ENCODE measurements at places on chromosomes 3 and 15. TPM values are rescaled to one million over a fixed set of nuclear protein-coding genes. Genes with fewer than 3 reads are reported as not detected.

Gene C2CD4A
- total RNA-seq, result 0.79 TPM

Gene TMEM212
- 0.40 TPM for total RNA-seq

Gene LRRIQ4
- 0.28 TPM for total RNA-seq

Gene ITIH1
- 0.44 TPM for total RNA-seq

Gene KNSTRN
- 30.1 TPM for total RNA-seq

GRCh38 chr3:99232696-99233095 is 331.2 kb upstream of the DCBLD2 start:
- DNase-seq, result no peak

DNA sequence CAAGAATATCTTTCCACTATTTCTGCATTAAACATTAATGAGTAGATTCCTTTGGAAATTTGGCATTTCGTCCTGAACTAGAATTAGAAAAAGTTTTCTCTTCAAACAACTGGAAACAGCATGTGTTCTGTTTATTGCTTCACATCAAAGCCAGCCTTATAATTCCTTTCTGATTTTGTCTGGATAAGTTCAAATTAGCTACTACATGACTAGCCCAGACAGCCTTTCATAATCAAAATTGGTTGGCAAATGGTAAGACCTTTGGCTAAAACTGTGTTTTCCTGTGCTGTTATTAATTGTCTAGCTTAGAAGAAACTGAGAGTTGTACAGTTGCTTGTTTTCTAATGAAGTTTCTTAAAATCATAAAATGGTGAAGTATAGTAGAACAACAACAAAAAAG is 52.7 kb upstream of the P3H2 start:
- DNase-seq, result peak; percentile 9

- DNase-seq, result no peak
Measured at GRCh38 chr15:52006702-52007340, 12.2 kb upstream of the MAPK6 start.

- no peak for DNase-seq
Measured at GRCh38 chr3:111715911-111716523, 120.9 kb upstream of the ZBED2 start.

DNA sequence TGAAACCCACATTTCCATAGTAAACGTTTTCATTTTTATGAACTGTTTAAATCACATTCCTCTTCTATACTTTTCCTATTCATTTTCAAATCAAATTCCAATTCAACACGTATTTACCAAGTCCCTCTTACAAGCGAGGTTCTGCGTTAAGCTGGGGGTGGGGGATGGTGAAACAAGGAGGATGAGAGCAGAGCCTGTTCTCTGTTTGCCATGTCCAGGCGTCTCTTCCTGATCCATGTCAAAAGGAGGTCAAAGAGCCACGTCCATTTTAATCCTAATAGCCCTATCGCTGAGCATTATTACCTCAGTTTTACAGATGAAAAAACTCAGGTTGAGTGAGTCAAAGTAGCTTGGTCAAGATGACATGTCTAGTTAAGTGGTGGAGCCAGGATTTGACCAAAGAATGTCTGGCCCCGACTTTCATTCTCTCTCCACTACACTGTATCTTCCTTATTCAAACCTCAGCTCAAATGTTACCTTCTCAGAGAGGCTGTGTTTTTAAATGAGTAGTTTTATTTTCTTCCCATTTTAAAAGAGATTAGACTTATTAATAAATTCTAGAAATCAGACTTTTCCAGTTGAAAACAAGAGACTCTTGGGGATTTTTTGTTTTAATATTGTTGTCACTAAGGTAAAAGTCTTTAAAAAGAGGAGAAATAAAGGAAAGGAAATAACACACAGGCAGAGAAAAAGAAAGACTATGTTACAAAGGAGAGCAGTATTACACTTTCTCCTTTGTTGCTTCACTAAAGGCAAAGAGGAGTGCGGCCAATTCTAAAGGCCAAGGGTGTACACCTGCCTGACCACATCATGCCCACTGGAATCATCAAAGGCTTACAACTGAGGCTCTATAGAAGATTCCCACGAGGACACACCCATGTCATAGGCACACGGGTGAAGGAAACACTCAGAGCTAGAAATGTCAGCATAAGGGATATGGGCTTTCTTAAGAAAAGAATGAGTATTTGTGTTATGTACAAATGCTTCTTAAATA is 42.4 kb downstream of the MYO5A start:
- DNase-seq, result peak; percentile 10

- DNase-seq, result no peak
Measured at GRCh38 chr15:77674327-77674726, 41.6 kb upstream of the LINGO1 start.

- DNase-seq, result no peak
Measured at GRCh38 chr3:58535531-58536500, 1.2 kb downstream of the ACOX2 start.

GRCh38 chr3:172612871-172613678 is 89.8 kb upstream of the TNFSF10 start:
- no peak for DNase-seq

DNA sequence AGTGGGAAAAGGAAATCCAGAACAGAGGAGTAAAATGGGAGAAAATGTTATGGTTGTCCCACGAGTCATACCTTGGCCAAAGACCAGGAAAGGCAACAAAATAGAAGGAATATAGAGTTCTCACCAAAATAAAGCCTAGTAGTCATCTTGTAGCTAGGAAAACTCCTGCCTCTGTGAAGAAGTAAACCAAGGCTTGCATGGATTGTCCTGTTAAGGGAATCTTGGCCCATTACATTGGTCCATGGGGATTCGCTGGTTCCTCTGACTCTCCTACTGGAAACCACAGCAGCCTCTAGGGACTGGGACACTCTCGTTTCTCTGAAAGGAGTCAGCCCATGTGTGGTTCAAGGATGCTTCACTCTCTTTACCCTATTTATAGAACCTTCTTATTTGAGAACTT is 62.9 kb upstream of the FNDC3B start:
- no peak for DNase-seq

GRCh38 chr3:36904641-36905040 is 40.2 kb downstream of the TRANK1 start:
- DNase-seq, result no peak

- DNase-seq, result peak; percentile 81
Measured at GRCh38 chr3:62559831-62560445, 186.6 kb upstream of the FEZF2 start.

GRCh38 chr3:37853691-37854413 is 7.8 kb upstream of the CTDSPL start:
- no peak for DNase-seq

DNA sequence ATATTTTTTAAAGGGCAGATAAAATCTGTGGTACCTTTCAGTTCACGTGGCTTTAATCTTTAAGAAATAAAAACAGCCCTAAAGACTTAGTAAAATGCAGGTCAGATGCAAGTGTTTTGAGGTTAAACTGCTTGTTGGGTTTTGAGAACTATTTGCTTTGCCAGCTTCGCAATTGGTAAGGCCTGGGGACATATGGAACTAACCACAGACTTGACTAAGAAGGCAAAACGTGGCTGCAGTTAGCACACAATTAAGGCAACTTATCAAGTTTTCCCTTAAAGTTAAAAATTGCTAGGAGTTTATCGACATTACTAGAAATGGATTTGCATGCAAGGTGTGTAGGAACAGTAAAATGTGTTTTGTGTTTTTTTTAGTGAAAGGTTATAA is 206.9 kb downstream of the ZNF385D start:
- DNase-seq, result no peak

DNA sequence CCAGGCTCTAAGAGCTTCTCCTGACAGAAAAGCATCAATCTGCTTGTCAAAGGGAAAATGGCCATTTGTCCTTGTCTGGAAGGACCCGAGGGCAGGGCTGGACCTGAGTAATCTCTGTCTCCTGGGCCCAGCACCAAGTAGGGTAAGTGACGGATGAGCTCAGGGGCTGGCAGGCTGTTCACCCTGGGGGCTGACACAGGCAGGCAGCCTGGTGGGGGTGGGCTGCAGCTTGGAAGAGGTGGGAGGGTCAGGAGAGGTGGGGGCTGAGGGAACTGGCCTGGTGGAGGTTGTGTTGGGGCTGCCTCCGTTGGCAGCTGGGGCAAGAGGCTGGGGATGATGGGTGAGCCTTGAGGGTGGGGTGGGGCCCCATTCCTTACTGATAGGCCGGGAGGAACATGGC is 42.3 kb upstream of the ADPGK start:
- DNase-seq, result no peak

Measured in spinal cord (tissue), 10 donors.